Liver (tissue), 10 donors: ENCODE measurements at places on chromosomes 6 and 20.

GRCh38 chr20:6908673-6909072 is 141.2 kb downstream of the BMP2 start:
- H3K36me3 ChIP-seq, result no peaks in the 10 kb centered on the region
- DNase-seq, result no peak
- no peaks in the 10 kb centered on the region for H3K4me1 ChIP-seq
- H3K4me3 ChIP-seq, result no peak overlapping the region

DNA sequence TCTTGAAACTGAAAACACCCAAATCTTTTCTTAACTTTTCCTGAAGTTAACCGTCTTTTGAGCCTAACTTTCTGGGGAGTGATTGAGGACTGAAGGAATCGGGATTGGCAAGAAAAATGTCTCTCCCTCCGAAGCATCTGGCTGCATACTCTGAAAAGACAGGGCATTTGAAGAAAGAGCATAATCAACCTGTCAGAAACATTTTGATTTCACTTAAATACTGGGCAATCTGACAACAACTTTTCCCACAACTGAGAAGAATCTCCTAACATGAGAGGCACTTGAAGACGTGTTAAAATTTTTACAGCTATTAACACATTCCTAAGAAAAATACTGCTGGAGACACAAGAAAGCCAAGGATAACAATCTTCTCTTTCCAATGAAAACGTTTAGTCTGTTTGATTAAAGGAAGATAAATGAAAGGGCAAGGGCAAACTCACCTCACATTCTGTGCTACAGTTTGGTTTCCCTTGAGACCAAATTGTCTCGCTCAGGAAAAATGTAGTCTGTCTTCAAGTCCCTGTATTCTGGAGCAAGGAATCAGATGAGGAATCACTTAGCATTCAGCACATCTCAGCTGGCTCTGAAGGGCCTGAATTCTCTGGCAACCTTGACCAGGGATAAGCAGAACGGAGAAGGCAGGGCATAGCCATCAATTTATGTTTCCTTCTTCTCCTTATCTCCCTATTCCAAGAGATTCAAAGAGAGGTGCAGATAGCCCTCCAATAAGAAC is 76.1 kb downstream of the TBX18 start:
- no peak overlapping the region for H3K4me3 ChIP-seq
- no peaks in the 10 kb centered on the region for H3K27me3 ChIP-seq
- DNase-seq, result no peak
- no peak overlapping the region for H3K27ac ChIP-seq
- no peaks in the 10 kb centered on the region for H3K4me1 ChIP-seq
- no peaks in the 10 kb centered on the region for H3K36me3 ChIP-seq

GRCh38 chr20:59028812-59029211 is 3.3 kb downstream of the ATP5F1E start:
- no peaks in the 10 kb centered on the region for H3K27me3 ChIP-seq
- no peak for DNase-seq
- H3K4me3 ChIP-seq, result no peak overlapping the region
- no peak overlapping the region for H3K27ac ChIP-seq
- H3K36me3 ChIP-seq, result peaks cover 24% of the 10 kb centered on the region

- no peak overlapping the region for H3K27ac ChIP-seq
- no peak overlapping the region for H3K4me3 ChIP-seq
- no peak for DNase-seq
- no peaks in the 10 kb centered on the region for H3K27me3 ChIP-seq
Measured at GRCh38 chr6:106579281-106579680, 50.0 kb downstream of the RTN4IP1 start.

GRCh38 chr6:52693773-52694172 is 22.9 kb downstream of the TMEM14A start:
- no peak overlapping the region for H3K4me3 ChIP-seq
- no peak overlapping the region for H3K27ac ChIP-seq
- H3K36me3 ChIP-seq, result no peaks in the 10 kb centered on the region
- no peaks in the 10 kb centered on the region for H3K27me3 ChIP-seq
- peaks cover 18% of the 10 kb centered on the region for H3K4me1 ChIP-seq

GRCh38 chr6:27866357-27867050 is 45.7 kb downstream of the OR2B2 start:
- peaks cover 34% of the 10 kb centered on the region for H3K4me1 ChIP-seq
- no peaks in the 10 kb centered on the region for H3K36me3 ChIP-seq
- H3K27ac ChIP-seq, result peak overlapping the region; percentile 42
- H3K27me3 ChIP-seq, result no peaks in the 10 kb centered on the region
- DNase-seq, result no peak

DNA sequence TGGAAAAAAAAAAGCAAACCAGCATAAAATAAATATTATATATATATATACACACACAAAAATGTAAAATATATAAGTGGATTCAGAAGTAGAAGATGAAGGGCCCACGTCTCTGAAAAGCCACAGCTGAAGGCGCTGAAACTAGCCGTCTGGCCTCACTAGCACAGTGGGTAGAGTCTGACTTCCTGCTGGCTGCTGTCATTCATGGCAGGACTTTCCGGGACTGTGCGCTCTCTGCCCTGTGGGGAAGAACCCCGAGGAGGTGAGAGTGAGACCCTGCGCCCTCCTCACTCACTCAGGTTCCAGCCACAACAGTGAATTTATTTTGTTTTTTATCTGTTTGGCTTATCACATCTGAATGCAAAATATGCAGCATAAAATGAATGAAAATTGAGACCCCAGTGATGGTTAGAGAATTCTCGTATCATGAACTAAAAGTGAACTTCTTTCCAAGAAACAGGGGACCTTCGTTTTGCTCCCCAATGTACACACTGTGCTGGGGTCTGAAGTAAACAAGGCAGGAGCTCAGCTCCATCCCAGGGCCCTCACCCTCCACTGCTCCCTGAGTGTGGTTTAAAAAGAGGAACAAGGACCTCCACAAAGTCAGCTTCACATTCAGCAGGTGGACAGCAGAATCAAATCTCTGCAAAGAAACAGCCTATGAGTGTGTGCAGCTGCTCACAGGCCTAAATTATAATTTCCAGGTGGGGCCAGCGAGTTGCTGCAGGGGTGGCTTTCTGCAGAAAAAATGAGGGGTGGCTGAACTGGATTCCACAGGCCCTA is 1.3 kb upstream of the RAMACL start:
- no peak for DNase-seq
- H3K27ac ChIP-seq, result no peak overlapping the region
- no peaks in the 10 kb centered on the region for H3K36me3 ChIP-seq
- H3K27me3 ChIP-seq, result no peaks in the 10 kb centered on the region
- H3K4me3 ChIP-seq, result no peak overlapping the region
- no peaks in the 10 kb centered on the region for H3K4me1 ChIP-seq

DNA sequence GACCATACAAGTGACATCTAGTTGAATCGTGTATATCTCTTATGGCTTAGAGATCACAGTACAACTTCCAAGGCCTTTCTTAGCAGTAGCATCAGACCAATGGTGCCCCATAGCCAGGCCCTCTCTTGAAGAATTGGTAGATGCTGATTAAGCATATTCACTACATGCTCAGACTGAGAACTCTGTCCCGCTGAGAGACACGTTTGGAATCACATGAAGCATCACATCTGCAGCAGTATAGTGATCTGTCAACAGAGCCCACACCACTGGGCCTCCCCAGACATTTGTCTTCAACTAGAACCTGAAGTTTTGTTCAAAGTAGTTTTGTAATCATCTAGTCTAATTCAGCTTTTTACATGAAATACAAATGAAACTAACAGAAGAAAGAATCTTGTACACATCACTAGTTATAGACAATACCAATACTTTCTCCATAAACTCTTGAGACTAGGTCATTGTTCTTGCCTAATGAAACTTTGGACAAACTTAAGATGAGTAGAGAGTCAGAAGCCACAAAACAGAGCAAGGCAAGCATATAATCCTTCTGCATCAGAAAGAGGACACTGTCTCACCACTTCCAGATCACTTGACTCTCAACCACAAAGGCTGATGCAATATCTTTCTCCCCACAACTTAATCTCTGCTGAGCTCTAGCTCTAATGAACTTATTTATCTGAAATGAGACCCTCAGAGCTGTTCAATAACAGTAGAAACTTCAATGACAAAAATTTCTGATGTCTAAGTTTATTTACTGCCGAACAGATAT is 182.7 kb downstream of the TBX18 start:
- no peak overlapping the region for H3K4me3 ChIP-seq
- H3K36me3 ChIP-seq, result no peaks in the 10 kb centered on the region
- no peak overlapping the region for H3K27ac ChIP-seq

DNA sequence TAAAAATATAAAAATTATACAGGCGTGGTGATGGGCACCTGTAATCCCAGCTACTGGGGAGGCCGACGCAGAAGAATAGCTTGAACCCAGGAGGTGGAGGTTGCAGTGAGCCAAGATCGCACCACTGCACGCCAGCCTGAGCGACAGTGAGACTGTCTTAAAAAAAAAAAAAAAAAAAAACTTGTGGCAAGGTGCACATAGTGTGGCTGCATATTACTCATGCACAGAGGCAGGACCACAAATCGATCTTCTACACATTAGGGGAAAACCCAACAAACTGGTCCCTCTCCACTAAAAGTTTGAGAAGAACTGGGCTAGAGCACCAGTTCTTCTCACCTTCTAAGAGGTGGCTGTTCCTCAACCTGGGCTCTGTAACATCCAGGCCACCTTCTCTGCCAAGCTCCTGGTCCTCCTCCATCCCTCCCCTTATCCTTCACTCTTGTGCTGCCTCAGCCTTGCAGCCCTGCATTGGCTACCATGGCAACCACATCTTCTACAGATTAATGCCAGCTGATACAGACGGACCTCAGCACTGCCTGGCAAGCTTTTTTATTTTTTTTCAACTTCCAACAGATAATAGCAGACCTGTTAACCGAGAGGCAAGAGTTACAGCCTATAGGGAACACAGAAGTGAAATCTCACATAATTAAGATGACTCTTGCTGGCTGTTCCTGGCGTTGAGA is 88.0 kb downstream of the ATP9A start:
- H3K27me3 ChIP-seq, result no peaks in the 10 kb centered on the region
- no peaks in the 10 kb centered on the region for H3K36me3 ChIP-seq
- no peaks in the 10 kb centered on the region for H3K4me1 ChIP-seq
- no peak overlapping the region for H3K27ac ChIP-seq

- no peak overlapping the region for H3K27ac ChIP-seq
- no peaks in the 10 kb centered on the region for H3K4me1 ChIP-seq
- H3K4me3 ChIP-seq, result no peak overlapping the region
- no peaks in the 10 kb centered on the region for H3K36me3 ChIP-seq
- DNase-seq, result no peak
Measured at GRCh38 chr6:39561536-39562266, 163.5 kb downstream of the KIF6 start.

- no peak for DNase-seq
- peaks cover 2% of the 10 kb centered on the region for H3K27me3 ChIP-seq
- H3K27ac ChIP-seq, result no peak overlapping the region
- no peaks in the 10 kb centered on the region for H3K4me1 ChIP-seq
- H3K36me3 ChIP-seq, result no peaks in the 10 kb centered on the region
- no peak overlapping the region for H3K4me3 ChIP-seq
Measured at GRCh38 chr20:19473216-19473921, 260.9 kb downstream of the SLC24A3 start.

- H3K36me3 ChIP-seq, result no peaks in the 10 kb centered on the region
- no peak for DNase-seq
- no peaks in the 10 kb centered on the region for H3K27me3 ChIP-seq
- H3K27ac ChIP-seq, result no peak overlapping the region
- H3K4me3 ChIP-seq, result no peak overlapping the region
Measured at GRCh38 chr6:112007254-112007653, 46.6 kb upstream of the CCN6 start.

DNA sequence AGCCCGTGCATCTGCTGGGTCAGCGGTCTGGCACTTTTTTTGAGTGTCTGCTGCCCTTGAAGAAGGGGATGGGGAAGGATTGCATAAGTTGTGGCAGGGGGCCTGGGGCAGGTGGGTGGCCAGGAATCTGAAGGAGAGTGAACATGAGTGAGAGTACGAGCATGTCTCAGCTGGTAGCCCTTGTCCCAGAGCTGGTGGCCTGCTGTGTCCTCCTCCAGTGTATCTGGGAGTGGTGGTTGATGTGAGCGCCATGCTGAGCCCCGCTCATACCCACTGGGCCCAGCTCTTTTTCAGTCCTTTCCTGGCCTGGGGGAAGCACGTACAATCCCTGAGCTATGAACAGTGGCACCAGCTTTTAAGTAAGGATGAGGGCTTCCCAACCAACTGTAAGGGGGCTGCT is 136.2 kb upstream of the AGPAT4 start:
- no peak overlapping the region for H3K27ac ChIP-seq
- no peaks in the 10 kb centered on the region for H3K27me3 ChIP-seq
- peaks cover 5% of the 10 kb centered on the region for H3K4me1 ChIP-seq

GRCh38 chr6:42390228-42390934 is 61.3 kb downstream of the TRERF1 start:
- no peaks in the 10 kb centered on the region for H3K4me1 ChIP-seq
- no peak overlapping the region for H3K4me3 ChIP-seq
- no peak overlapping the region for H3K27ac ChIP-seq
- H3K36me3 ChIP-seq, result no peaks in the 10 kb centered on the region
- no peaks in the 10 kb centered on the region for H3K27me3 ChIP-seq

DNA sequence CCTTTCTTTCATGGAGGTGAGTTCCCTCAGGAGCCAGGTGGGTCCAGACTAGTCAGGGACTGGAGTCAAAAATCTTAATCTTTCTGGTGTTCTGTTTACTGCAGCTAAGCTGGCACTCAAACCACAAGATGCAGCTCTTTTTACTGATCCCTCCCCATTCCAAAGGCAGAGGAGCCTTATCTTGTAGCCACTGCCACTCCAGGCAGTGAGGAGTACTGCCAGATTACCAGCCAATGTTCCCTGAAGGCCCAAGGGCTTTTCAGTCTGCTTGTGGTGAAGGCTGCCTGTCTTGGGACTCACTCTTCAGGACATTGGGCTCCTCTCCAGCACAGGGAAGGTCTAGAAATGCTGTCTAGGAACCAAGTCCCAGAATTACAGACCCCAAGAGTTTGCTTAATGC is 490.4 kb upstream of the ADGRB3 start:
- no peaks in the 10 kb centered on the region for H3K36me3 ChIP-seq
- no peaks in the 10 kb centered on the region for H3K27me3 ChIP-seq
- H3K27ac ChIP-seq, result no peak overlapping the region
- no peak overlapping the region for H3K4me3 ChIP-seq
- DNase-seq, result no peak
